GM12891 (cell line): ENCODE measurements at places on chromosomes 1 and 21.

- no peak for DNase-seq
These were observed 50.2 kb downstream of the B3GALNT2 start for GRCh38 chr1:235454021-235454420.

DNA sequence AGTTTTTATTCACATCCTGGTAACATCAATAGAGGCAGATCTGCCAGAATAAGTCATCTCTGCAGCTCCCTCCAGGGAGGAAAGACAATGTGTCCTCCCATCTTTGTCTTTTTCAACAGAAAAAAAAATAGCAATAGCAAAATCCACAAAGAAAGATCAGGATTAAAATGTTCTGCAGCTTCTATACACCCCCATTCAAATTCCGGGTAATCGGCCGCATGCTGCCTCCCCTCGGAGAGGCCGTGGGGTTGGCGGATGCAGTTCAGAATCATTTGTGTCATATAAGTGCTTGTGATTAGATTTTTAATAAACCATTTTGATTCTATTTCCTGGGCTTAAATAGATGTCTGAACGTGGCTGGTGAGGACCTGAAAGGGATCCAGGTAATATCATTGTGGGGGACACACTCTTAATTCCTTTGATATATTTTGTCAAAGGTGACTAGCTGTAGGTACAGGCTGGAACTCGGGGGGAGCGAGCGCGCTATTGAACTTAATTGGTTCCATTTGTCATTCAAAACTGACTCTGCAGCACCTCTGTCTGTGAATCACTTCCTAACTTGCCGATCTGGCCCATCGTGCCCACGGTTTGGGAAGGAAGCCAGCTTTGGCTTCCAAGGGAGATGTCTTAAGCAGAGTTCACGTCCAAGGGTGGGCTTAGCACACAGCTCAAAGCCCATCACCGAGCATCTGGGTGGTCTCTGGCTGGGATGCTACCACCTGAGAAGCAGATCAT lies 85.6 kb upstream of the ARHGEF16 start:
- DNase-seq, result no peak

GRCh38 chr1:179958359-179958758 lies 3.7 kb downstream of the CEP350 start:
- no peak for DNase-seq

DNA sequence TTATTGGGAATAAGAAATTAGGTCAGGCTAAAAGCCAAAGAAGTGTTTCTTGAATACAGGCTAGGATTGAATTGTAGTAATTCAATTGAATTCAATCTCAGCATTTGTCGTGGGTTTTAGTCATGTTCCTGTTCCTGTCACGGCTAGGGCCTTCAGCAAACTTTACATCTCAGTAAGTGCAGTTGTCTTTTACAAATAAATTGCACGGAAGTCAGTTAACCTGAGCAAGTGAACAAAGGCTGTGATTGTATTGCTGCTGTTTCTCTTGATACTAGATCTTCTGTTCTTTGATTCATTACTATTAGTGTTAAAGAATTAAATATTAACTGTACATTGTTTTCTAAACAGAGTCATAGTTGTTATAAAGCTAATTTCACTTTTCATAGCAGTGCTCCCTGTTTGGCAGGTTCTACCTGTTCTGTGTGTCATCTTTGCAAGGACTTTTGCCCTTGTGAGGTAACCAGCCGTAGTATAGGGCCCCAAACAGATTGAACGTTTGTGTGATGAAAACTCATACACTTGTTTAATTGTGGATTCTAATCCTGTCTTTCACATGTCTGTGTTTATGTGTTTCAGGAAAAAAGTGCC lies 164.4 kb downstream of the EDEM3 start:
- no peak for DNase-seq

DNA sequence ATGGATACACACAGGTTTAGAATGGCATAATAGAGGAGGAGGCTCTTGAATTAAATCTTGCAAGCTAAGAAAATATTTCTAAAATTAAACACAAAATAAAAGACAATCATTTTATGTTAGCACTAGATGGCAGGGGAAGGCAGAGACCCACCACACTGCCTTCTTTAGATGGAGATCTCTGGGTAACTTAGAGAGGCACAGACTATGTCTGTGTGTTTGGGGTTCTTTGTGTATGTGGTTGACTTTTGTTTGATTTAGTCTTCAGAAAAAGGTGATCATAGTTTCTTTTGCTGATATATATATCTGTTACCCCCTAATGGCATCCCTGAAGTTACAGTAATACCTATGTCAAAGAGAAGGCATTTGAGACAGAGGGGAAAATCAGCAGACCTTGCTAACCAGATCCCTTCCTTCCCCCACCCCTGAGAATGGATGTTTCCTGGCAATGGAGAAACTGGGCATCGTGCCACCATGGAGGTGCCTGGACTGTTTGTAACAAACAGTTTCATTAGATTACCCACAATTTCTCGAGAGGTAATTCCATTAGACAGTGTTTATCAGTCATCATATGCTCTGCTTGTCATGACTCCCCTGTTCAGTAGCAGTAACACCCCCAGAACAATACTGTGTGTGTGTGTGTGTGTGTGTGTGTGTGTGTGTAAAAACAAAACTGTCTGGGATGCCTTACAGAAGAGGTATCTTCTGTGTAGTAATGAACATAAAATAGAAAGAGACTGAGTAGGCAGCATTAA lies 228.3 kb upstream of the DEPDC1 start:
- DNase-seq, result no peak

GRCh38 chr1:94866164-94866807 lies 46.1 kb downstream of the SLC44A3 start:
- DNase-seq, result no peak
